ENCODE measurements at places on chromosomes 5 and 9. TPM values are rescaled to one million over a fixed set of nuclear protein-coding genes. Genes with fewer than 3 reads are reported as not detected.

The PCDHA3 gene
- not detected for total RNA-seq

The SWI5 gene
- total RNA-seq: 13.1 TPM

The SPEF2 gene
- 14.1 TPM for total RNA-seq

The CARTPT gene
- total RNA-seq: not detected

The PCDHGA3 gene
- not detected for total RNA-seq

The GLRA1 gene
- total RNA-seq: not detected

The ZNF483 gene
- total RNA-seq: 2.5 TPM

The CAVIN4 gene
- total RNA-seq: 0.18 TPM

The FBXO4 gene
- total RNA-seq: 22.3 TPM

The GPX8 gene
- not detected for total RNA-seq

The TMEM203 gene
- total RNA-seq: 30.7 TPM

The MAPK9 gene
- total RNA-seq: 37.0 TPM

The ADRA1B gene
- total RNA-seq: not detected

The IL13 gene
- total RNA-seq: 3.9 TPM

The FAM151B gene
- total RNA-seq: 0.63 TPM

The GALNT12 gene
- total RNA-seq: 10.2 TPM

The NADK2 gene
- total RNA-seq: 16.1 TPM

The FAM221B gene
- total RNA-seq: not detected

Data from activated CD4-positive, alpha-beta T cell treated with anti-CD3 and anti-CD28 coated beads for 36 hours (primary cell).